ENCODE measurements at places on chromosomes 1 and 21.
A peak's percentile ranks its signal among the peaks of the same experiment; 100 is the strongest.

- DNase-seq = no peak
Measured at GRCh38 chr1:112341986-112342385, 54.0 kb upstream of the CTTNBP2NL start.

DNA sequence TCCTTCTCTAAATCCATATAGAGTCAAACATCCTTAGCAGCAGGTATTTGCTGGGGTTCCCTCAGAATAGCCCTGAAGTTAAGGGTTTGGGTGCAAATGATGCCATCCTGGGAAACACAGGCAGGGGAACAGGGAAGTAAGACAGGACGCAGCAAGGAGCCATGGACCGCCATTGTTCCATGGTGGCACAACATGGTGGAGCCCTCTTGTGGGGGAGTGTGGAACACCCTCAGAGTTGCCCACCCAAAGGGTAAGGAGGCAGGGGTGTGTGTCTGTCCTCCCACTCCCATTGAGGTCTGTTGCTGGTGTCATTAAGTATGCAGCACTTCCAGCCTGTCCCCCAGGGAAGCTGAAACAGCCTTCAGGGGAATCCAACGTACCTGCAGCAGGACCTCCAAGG is 20.4 kb upstream of the RCAN1 start:
- no peak for DNase-seq

DNA sequence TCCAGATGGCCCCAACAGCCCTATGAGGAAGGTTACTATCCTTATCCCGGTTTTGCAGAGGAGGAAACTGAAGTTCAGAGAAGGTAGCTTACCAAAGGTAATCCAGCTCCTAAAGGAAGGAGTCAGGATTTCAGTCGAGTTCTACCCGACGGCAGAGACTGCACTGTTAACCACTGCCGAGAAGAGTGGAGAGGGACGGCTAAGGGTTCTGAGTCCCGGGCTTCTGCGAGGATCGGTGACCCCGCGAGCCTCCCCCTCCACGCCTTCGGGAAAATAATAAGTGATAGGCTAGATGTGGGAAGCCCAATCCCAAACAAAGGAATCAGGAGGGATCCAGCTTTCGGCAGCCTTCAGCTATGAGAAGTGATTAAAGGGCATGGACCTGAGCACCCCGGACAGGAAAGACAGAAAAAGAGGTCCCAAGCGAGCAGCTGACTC is 587 bp downstream of the TMEM53 start:
- DNase-seq = no peak

DNA sequence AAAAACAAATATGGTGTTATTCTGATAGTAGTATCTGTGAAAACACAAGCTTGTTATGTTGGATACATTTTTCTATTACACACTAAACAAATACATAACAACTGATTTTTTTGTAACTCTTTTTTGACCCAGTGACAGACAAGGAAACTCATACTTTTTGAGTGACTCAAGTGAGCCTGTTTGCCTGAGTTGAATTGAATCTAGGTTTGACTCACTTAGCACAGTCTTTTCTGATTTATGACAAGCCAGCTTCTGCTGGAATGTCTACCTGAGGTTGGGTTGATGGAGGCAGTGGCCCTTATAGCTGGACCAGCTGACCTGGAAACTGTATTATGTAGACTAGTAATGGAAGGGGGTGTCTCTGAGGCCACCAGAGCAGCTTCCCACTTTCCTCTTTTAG is 4.2 kb upstream of the CLCA4 start:
- no peak for DNase-seq

- DNase-seq = no peak
Measured at GRCh38 chr1:50976890-50977574, 7.0 kb downstream of the CDKN2C start.

GRCh38 chr1:193013005-193013404 is 46.2 kb downstream of the UCHL5 start:
- DNase-seq = no peak

GRCh38 chr21:39834543-39834942 is 32.7 kb upstream of the PCP4 start:
- no peak for DNase-seq

DNA sequence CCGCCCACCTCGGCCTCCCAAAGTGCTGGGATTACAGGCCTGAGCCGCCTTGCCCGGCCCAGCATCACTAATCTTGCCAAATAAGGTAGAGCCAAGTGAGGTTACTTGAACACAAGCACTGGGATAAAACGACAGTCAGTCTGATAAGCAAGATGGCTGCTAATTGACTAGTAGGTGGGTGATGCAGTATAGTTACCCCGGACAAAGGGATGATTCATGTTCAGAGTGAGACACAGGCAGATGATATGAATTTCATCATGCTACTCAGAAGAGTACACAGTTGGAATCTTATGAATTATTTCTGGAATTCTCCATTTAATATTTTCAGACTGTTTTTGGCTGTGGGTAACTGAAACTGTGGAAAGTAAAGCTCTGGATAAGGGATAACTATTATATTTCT is 178.4 kb downstream of the USP25 start:
- DNase-seq = no peak

GRCh38 chr1:179077396-179077795 is 4.5 kb upstream of the TOR3A start:
- DNase-seq = no peak

GRCh38 chr1:238252033-238252802 is 361.5 kb upstream of the ZP4 start:
- DNase-seq = no peak

DNA sequence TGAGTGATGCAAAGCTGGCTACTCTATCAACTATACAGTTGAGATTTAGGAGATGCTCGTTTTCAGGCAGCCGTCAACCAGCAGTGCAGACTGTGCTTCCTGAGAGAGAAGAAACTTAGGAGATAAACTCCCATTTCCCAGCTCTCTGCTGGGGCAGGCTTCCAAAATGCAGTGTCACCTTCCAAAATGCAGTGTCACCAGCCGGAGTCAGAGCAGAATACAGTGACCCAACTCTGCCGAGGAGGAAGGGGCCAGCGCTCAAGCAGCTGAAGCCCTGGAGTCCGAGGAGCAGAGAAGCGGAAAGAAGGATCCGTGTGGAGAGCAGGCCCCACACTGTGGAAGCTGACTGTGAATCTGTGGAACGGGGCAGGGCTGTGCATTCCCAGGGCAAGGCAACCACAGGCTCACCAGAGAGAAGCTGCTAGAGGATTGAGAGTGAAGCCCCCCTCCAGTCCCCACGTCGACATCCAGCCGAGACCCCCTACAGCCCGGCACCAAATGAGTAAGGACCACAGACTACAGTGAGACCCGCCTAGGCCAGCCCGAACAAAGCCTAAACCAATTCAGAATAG is 703 bp upstream of the KRTAP12-1 start:
- DNase-seq = no peak

DNA sequence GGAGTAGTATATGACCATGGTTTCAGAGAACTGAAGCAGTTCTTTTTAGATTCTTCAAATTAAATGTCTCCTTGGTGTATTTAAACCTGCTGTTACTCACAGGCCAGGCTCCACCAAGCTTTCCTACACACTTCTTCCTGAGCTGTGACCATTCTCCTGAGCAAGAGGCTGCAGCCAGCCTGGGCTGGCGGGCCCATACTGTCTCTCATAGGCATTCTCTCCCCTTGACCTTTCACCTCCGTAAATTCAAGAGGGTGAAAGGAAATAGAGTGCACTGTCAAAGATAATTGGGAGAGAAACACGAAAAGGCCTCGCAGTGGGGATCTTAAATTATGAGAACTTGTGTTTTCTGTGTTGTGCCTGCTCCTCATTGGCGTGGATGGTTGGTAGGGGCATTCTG is 2.3 kb downstream of the ARF1 start:
- DNase-seq = no peak

- no peak for DNase-seq
Measured at GRCh38 chr1:219897914-219898313, 30.4 kb downstream of the SLC30A10 start.

- DNase-seq = no peak
Measured at GRCh38 chr1:234658138-234658537, 48.2 kb upstream of the IRF2BP2 start.

- DNase-seq = peak; percentile 62
Measured at GRCh38 chr1:40450495-40451237, 390 bp downstream of the ZFP69B start.

DNA sequence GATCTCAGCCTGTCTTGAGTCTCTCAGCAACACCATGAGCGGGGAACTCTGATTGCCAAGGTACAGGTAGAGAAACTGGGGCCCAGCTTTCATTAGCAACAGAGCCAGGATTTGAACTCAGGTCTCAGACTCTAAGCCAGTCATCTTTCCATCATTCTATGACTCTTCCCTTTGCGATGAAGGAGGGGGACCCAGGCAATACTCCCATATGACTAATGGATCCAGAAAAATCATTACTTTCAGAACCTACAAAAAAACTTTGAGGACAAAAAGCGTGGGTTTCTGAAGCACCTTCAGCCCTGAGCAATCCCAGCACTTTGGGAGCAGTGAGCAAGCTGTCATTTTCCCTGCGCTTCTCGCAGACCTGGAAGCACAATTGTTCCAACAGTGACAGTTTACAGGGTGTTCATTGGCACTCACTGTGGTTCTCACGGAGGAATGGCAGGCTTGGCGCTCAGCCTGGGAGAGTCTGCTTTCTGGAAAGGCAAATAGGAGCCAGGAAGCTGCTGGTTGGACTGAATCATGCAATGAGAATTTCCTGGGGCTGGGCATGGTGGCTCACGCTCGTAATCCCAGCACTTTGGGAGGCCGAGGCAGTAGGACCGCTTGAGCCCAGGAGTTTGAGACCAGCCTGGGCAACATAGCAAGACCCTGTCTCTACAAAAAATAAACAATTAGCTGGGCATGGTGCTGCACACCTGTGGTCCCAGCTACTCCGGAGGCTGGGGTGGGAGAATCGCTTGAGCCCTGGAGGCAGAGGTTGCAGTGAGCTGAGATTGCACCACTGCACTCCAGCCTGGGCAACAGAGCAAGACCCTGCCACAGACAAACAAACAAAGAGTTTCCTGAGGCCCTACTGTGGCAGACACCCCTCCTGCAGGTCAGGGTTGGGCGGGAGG is 40.1 kb downstream of the SLC2A7 start:
- no peak for DNase-seq

DNA sequence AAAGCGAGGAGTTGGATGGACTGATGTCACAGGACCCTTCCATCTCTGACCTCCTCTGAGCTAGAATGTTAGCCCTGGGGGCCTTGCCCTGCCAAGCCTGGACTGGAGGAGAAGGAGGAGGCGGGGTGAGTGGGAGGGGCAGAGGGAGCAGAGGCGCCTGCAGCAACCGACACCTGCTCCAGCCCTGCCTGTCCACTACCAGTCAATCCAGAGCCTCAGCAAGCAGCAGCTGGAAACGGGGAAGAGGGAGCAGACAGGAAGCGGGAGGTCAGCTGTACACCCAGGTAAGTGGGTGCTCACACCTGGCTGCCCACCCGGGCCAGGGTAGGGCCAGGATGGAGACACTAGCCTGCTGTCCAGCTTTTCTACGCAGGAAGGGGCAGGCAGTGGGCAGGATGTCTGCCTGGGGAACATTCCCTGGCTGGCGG is at the start of gene IGFN1:
Gene IGFN1, plus strand, starts transcription at position 201 of the 428 bp plus-strand sequence. CDS start 2,470 bp downstream, outside the sequence.
- DNase-seq = no peak

DNA sequence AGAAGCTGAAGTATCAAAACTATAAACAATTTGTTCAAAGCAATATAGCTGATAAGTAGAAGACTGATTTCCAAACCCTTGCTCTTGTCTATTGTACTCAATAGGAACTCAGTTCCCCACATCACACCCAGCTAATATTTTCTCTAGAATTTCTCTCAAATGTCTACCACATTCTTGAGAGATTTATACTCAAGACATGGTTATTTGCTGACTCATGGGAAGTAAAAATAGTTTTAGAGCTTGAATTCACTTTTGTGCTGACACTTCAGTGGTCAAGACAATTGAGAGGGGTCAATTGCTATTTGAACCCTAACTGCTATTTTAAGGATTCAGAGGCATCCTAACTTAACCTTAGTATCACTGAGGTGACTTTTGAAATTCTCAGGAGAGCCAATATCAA is 99.0 kb downstream of the TNNI3K start:
- no peak for DNase-seq

GRCh38 chr1:167538657-167539056 is 14.9 kb downstream of the CREG1 start:
- DNase-seq = no peak

- no peak for DNase-seq
Measured at GRCh38 chr1:12711536-12711935, 4.4 kb upstream of the AADACL3 start.

DNA sequence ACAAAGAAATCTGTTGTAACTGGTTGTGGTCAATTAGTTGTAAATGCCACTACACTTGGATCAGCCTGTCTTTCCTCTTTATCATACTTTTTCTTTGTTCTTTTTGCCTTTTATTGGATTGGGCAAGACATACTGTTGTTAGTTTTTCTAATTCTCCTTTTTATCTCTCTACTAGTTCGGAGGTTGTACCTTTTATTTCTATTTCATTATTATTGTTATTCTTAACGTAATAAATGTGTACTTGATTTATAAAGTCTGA is 59.2 kb downstream of the IVNS1ABP start:
- DNase-seq = no peak
